ENCODE measurements at places on chromosomes 12 and 14.

GRCh38 chr12:42496886-42497285, 92.7 kb downstream of the PRICKLE1 start:
- DNase-seq: no peak

DNA sequence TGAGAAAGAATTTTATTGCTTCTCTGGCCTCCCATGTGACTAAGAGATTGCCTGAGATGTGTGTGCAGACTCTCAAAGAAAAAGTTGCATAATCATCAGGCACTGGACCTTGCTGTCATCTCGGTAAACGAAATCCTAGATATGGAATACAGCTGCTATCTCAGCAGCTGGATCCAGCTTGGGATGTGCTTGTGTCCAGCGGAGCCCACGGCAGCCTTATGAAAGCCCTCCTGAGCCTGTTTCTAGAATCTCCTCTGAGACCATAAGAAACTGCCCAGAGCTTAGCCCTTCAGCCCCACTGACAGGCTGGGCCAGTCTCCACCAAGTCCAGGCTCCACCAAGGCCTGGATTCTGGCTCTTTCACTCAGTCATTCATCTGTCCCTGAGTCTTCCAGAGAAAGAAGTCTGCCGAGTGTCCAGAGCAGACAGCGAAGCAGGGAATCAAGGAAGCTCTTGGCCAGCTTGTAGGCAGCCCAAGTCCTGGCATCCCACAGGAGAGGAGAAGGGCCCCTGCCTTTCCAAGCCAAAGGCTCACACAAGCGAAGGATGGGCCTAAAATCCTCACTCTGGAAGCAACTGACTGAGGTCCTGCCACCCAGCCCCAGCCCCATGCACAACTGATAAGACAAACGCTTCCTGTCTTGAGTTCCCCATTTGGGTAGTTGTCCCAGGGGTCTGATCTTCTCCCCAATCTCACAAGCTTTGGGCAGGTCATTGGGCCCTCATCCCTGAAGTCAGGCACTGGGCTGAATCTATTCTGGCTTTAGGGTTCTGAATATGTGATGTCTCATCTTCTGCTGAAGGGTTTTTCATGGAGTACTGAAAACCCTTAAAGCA, 97.8 kb downstream of the SEC23A start:
- no peak for DNase-seq

GRCh38 chr14:48857366-48857765, 728.8 kb downstream of the RPS29 start:
- DNase-seq: no peak

DNA sequence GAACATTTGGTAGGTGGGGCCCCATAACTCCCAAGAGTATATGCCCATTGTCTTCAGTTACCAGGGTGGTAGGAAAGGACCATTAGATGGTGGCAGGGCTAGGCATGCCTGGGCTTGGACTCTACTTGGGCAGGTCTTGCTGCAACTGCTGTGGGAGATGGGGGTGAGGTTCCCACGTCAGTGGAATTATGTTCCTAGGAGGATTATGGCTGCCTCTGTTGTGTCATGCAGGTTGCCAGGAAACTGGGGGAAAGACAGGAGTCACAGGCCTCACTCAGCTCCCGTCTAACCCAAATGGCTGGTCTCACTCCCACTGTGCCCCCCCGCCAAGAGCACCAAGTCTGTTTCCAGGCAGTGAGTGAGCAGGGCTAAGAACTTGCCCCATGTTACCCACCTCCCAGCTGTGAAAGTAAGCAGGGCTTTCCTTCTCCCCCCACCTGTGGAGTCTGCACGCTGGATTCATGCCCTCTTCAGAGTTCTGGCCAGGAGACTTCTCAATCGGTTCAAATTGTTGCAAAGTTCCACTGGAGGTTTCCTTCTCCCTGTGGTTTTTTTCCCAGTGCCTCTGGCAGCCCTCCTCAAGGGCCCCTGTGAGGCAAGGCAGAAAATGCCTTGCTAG, 337.5 kb downstream of the CCDC91 start:
- no peak for DNase-seq

DNA sequence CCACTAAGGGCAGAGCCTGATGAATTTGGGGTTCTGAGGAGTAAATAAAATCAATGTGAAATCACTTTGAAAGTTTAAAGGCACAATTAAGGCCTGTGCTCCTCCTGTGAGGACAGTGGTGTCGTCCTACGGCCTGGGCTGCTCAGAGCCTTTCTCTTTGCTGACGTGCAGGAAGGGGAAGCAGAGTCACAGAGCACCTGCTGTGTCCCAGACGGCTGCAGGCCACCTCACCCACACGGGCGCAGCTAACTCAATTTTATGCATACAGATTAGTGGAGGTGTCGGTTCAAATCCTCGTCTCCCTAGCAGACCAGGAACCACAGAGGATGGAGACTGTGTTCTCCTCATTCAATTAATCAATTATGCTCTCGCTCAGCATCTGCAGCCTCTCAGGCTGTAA, 11.4 kb upstream of the DLK1 start:
- DNase-seq: no peak

- DNase-seq: no peak
Observed at GRCh38 chr12:108449478-108449877, 65.6 kb upstream of the FICD start.

DNA sequence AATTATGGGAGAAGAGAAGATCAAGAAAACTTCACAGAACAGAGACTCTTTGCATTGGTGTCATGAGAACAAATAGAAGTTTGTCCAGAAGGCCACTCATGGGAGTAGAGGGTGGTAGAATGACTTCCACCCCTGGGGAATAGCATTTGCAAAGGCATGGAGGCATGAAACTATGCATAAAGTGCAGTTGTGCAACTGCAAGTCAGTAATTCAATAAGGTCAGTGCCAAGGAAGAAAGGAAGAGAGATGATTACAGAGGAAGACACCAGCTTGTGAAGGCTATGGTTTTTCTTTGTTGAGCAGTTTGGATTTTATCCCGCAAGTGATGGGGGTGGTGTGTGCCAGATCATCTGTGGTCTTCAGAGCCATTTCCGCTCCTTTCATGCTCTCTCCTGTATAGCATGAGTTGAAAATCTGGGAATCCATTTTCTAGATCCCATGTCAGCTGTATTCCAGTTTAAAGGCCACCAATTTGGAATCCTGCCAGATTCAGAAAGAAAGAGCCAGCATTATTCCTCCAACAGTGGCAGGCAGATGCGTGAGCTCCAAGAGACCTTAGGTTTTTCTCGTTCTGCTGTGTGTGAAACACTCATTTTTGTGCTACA, 67.6 kb upstream of the GRIN2B start:
- DNase-seq: no peak

DNA sequence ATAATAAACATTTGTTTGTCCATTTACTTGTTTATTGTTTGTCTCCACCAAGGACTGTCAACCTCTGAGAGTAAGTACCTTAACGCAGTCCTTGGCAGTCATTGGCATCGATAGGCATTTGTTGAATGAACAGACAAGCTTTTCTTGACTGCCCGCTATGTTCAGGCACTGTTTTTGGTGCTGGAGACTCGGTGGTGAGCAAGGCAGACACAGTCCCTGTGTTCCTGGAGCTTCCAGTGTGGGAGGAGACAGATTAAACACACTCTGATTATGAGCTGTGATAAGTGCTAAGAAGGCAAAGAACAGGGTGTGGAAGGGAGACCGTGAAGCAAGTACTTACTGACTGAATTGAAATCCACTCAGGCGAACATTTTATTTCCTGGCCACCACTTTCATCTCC, 1.2 kb downstream of the ATP6V0A2 start:
- no peak for DNase-seq

DNA sequence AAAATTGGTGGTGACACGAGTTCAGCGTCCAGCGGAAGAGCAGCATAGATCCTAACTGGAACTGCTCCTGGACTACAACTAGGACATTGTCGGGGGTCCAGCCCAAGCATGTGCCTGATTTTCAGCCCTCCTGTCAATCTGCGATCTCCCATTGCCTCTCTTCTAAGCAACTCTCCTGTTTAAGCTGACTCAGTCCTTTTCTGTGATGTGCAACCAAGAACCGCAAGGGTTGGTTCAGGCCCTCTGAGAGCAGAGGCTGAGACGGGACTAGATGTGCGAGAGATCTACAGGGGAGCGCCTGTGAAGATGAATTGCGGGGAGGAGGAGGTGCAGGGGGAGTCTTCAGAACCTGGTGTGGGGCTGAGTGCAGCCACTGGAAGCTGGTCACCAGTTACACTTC, 3.7 kb upstream of the PAPLN start:
- no peak for DNase-seq

- no peak for DNase-seq
Observed at GRCh38 chr12:26028953-26029735, 70.7 kb downstream of the RASSF8 start.

DNA sequence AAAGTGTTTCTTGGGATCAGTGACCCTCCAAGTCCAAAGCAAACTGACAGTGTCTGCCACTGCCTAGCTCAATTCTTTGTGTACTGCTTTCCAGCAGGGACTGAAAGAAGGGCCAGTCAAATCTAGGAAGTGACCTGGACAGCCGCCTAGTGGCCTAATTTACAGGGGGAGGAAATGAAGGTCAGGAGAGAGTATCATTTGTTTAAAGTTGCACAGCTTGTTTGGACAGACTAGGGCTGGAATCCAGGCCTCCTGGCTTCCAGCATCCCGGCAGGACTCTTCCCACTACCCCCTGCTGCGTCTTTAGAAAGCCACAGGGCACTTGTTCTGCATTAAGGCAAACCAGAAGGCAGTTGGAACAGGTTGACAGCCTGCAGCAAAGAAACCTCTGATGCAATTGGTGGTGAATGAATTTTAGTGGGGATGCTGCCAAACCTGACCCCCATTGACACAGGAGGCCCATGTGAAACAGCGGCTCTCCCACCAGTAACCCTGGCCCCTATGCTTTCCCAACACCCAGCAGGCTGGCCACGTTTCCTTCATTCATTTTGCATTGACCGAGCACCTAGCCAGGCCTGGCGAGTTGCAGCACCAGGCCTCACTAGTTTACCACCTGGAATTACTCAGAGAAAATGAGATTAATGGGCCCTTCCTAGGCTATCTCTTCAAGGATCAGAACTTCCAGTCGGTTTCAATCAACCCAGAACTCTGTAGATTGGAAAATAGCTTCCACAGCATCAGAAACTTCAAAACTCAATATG, 28.2 kb downstream of the GALNT16 start:
- DNase-seq: no peak

GRCh38 chr12:93146263-93146939, 217.3 kb upstream of the EEA1 start:
- no peak for DNase-seq

- no peak for DNase-seq
Observed at GRCh38 chr12:80381121-80381520, 62.9 kb upstream of the PTPRQ start.

DNA sequence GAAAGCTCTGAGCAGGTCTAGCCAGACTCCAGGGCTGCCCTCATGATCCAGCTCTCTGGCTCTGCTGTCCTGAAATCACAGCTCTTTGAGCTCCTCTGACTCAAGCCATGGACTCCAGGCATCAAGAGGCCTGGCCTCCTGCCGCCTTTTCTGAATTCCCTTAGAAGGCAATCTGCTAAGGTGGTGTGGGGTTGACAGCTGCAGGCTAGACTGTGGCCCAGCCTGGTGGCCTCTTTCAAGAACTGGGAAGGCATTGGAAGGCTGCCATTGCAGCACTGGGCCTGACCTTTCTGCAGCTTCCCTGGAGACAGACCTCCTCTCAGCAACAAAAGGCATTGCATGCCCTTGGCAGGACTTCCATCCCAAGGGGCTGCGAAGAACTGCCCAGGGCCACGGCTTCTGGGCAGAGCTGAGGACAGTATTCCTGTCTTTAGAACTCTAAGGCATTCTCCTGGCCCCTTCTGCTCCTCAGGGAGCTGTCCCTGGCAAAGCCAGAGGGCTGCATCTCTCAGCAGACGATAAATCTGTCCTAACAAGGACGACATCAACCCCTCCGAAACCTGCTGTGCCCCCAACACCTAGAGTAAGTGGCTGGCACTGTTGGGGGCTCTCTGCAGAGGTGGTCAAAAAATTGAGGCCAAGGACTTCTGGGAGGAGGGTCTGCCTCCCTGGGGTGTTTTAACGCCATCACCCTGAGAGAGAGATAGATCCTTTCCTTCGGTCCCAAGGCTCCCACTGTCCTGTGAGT, 115.6 kb downstream of the RBM19 start:
- no peak for DNase-seq

DNA sequence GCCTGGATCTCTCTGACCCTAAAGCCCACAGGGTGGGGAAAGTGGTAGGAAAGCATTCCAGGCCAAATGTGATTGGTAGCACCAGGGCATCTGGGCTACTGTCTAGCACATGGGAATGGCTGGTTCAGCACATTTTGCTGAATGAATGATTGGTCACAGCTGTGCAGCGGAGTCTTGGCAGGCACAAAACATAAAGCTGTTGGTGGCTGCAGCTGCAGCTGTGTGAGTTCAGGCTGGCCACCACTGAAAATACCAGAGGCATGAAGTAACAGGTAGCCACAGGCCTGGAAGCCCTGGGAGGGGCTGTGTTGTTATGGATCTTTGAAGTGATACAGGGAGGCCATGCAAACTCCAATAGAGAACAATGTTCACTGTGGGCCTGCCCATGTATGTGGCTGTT, 72.7 kb downstream of the MYRFL start:
- peak; percentile 98 for DNase-seq

GRCh38 chr14:56487090-56487667, 92.4 kb upstream of the TMEM260 start:
- DNase-seq: no peak

DNA sequence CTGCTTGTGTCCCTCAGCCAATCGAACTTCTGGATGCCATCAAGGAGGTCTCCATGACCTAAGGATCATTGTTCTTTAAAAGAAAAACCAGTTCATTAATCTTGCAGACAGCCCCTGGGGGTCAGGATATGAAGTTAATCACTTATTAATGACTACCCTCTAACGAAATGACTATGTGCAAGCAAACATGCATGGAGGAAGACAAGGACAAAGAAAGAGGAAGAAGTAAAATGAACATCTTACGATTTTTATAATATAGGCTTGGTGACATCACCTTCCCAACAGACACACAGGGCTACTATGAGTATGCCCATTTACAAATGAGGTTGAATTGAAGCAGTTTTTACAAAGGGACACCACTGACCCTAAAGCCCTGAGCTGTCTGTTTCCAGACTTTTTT, 111.1 kb upstream of the AMIGO2 start:
- no peak for DNase-seq

- no peak for DNase-seq
Observed at GRCh38 chr12:2642176-2642892, 152.4 kb upstream of the FKBP4 start.

DNA sequence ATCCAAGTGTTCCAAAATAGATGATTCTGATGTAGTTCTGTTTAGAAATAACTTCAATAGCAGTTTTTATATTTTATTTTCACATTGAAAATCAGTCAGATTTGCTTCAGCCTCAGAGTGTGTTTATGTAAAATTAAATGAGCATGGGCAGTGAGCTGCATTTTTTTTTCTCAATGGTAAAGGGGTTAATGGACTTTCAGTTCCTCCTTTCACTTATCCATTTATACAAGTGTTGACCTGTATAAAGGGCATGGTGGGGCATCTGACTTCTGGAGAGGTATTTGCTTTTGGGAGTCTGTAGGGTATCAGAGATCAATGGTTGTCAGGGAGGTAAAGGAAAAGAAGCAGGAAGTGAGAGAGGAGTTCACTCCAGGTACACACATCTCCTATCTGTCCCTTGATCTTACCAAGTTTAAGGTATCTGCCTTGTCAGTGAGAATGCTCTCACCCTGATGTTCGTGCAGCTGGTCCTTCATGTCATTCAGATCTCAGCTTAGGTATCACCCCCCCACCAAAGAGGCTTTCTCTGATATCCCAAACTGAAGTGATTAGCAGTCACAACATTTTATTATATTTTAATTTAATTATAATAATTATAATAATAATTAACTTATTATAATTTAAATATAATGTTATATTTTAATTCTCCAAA, 181.6 kb upstream of the LMNTD1 start:
- DNase-seq: no peak

- DNase-seq: no peak
Observed at GRCh38 chr12:27303139-27304111, 29.2 kb upstream of the BMAL2 start.

GRCh38 chr12:101967506-101967905, 90.1 kb downstream of the DRAM1 start:
- DNase-seq: no peak

All from GOT3 (cell line).